ENCODE measurements at places on chromosomes 12 and 14.

GRCh38 chr12:50042693-50043092, 14.7 kb upstream of the ASIC1 start:
- no peak for DNase-seq

DNA sequence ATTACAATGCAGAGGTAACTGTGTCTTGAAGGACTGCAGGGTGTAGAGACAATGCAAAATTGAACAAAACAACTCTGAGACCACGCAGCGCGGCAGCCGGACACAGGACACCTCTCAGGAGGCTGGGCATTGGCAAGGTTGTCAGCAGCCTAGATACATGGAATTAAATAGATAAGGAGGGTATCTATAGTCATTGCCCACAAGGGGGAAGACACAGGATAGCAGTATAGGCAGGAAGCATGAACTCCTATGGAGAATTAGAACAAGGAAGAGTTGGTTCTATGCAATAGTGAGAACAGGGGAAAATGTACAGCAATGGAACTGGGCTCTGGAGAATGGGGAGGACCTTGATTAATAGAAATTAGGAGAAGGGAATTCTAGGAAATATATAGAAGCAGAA, 164.1 kb downstream of the C12orf42 start:
- no peak for DNase-seq

DNA sequence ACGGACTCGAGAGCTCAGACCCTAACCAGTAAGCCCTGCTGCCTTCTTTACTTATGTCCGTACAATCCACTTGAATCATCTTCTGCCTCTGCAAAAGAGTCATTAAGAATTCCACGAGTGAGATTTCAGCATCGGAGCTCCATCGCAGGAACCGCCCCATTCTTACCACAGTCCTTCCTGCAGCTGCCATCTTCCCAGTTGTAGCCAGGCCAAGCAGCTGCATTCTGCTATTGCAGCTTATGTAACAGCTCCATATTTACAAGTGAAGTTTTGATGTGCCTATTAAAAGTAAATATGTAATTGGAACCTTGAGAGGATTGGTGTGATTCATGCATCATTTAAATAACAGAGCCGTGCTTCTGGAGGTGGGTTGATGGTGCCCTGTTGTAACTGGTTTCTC, 157.4 kb downstream of the KICS2 start:
- no peak for DNase-seq

- DNase-seq, result no peak
Measured at GRCh38 chr12:132211816-132212215, 67.6 kb downstream of the NOC4L start.

DNA sequence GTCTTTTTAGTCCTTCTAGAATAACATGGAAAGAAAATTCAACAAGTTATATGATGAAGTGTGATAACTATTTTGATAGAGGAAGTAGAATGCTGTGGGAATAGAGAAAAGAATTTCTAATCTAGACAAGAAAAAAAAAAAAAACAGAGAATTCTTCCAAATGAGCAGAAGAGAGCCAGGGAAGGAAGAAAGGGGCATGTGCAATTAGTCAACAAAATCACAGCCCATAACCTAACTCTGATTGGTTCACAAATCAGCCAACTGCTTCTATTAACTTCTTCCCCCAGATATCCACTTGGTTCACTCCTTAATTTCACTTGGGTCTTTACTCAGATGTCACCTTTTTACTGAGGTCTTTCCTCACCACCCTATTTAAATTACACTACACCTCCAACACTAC, 69.5 kb downstream of the BTG1 start:
- DNase-seq, result no peak

DNA sequence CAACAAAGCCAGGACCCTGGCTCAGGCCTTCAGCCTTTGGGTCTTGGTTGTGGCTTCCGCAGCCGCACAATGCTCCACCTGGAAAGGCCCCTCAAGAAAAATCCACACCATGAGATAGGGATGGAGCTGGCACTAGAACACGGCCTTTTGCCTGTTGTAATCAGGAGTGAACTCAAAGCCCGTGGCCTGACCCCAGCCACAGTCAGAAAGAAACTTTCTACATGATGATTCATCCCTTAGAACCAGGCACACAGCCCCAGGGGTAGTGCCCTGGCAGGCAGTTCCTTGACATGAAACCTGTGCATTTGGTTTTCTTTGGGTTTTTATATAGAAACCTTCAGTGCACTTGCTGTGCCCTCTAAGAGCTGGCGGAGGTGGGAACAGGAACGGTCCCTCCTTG, 5.1 kb downstream of the CLMN start:
- DNase-seq, result no peak

DNA sequence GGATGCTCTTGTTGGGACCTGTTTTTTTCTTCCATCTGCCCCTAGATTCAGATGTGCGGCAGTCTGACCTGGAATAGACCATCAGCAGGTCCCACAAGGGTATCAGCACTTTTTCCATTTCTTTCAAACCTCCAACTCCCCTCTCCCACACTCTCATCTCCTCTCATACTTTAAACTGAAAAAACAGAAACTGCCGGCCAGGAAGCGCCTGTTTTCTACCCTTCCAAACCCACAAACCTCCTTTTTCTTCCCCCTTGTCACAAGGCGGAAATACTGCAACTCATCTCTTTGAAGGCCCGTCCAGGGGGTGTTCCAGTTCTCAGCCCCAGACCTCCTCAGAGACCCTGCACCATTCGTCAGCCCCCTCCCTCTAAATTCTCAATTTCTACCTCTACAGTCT, 62.5 kb upstream of the FKBP4 start:
- no peak for DNase-seq

DNA sequence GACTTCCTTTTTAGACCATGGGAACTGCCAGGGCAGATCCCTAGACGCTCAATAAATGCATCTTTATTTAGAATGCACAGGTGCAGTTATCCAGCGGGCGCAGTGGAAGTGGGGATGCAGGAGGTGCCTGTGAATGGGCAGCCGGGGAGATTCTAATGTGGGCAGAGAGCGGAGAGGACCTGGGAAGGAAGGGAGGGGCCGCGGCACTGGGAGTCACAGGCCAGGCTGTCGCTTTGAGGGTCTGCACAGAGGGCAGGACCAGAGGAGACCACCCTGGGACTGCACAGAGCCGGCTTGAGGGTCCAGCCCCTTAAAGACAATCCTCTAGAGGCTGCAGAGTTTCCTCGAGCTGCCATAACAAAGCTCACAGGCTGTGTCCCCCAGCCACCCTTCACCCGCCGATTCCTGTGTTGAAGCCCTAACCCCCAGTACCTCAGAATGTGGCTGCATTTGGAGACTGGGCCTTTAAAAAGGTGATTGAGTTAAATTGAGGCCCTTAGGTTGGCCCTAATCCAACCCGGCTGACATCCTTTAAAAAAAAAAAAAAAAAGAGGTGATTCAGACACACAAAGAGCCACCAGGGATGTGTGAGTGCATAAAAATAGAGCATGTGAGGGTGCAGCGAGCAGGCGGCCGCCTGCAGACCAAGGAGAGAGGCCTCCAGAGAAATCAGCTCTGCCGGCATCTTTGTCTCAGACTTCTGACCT, 44.4 kb upstream of the PPP2R5C start:
- DNase-seq, result peak; percentile 79
